ENCODE measurements at places on chromosomes 13 and 19. TPM values are rescaled to one million over a fixed set of nuclear protein-coding genes. Genes with fewer than 3 reads are reported as not detected.

The CD22 gene
- total RNA-seq = 31.5 TPM

The PNMA8B gene
- total RNA-seq = 1.0 TPM

The MEDAG gene
- total RNA-seq = 5.1 TPM

The ZNF723 gene
- total RNA-seq = not detected

The C1QTNF9 gene
- total RNA-seq = 0.30 TPM

The CGB2 gene
- total RNA-seq = not detected

All from upper lobe of left lung (tissue), 6 donors.